ENCODE measurements at places on chromosomes 1 and 21.
A peak's percentile ranks its signal among the peaks of the same experiment; 100 is the strongest.

DNA sequence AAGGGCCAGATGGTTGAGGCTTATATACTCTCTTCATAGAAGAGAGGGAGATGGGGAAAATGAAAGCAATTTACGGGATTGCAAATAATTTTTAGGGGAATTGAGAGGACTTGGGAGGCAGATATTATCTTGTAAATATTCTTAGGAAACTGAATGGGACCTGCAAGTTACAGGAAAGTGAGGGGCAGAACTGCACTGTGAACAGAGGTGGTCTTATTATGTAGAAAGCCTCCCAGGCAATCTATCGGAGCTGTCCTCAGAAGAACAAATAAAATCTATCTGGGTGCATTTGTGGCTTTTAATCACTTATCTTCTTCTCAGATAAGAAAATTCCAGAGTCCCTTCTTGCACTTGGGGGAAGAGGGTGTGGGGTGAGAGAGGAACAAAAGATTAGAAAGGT lies 223.5 kb downstream of the RHOU start:
- DNase-seq = no peak

DNA sequence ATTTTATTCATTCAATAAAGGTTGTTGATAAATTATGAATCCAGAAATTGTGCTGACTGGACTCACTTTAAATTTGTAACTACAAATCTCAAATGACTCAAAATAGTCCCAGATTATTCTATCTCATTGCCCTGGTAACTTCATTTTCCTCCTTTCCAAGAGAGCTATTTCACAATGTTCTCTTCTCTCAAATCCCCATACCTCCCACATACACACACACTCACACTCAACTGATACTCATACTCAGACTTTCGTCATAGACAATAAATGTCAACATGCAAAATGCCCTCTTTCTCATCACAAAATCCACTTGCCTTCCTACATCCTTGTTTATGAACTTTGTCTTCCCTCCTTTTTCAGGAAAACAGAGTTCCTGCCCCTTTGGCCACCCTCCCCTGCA lies 33.3 kb downstream of the EXTL2 start:
- no peak for DNase-seq

- no peak for DNase-seq
Observed at GRCh38 chr1:42135426-42135825, 17.8 kb upstream of the GUCA2B start.

DNA sequence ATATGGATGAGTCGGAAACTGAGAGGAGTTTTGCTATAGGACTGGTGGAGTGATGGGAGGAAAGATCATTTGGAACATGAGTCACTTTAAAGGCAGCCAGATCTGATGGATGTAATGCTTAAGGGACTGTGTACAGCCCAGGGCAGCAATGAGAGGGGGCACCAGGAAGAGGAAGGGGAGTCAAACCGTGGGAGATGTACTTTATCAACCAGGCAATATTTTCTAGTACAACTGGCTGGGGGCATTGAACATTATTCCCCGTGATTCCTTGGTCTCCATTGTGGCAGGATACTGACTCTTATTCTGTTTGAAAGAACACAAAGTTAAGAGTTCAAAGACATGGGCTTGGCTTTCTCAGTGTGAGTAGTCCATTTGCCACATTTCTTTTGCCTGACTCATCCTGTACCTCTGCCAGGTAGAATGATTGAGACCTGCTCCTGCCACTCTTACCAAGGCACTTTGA lies 268.2 kb upstream of the NR5A2 start:
- no peak for DNase-seq

- DNase-seq = no peak
Observed at GRCh38 chr1:98119796-98120195, 199.0 kb upstream of the DPYD start.

- DNase-seq = no peak
Observed at GRCh38 chr1:93078203-93078602, 880 bp upstream of the MTF2 start.

DNA sequence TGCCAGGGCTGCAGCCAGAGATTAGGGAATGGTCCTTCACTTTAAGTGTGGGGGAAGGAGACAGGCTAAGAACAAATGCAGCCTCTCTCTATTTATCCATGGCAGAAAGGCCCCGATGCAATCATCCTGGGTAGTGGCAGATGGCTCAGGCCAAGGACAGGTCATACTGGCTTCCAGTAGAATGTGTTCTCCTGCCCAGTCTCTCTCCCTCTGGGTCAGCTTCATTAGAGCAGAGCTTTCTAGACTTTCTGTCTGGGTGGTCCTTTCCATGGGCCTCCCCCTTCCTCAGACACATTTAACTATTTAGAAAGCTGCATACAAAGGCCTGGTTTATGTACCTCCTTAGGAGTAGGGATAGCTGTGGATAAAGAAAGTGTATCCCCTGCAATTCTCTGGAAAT lies 4.8 kb upstream of the PTCH2 start:
- no peak for DNase-seq

- DNase-seq = no peak
Observed at GRCh38 chr1:169694304-169695075, 16.9 kb downstream of the SELL start.

DNA sequence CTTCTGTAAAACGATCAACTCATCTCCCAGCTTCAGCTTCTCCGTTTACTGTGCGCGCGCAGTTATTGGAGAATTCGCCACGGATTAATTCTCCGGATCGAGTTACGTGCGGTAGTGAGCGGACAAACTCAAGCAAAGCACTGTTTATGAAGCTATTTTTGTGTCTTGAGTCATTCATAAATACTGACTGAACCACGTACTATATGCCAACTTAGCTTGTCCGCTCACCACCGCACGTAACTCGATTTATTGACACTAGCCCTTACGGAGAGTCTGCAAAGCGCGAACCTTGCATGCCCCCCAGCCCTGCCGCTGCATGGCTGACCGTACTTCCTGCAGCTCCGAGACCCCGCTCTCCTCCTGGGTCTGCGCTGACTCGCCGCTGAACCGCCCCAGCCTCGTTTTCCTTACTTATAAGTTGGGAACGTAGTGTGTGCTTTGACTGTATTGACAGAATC lies 773 bp downstream of the CHD1L start:
- DNase-seq = no peak

DNA sequence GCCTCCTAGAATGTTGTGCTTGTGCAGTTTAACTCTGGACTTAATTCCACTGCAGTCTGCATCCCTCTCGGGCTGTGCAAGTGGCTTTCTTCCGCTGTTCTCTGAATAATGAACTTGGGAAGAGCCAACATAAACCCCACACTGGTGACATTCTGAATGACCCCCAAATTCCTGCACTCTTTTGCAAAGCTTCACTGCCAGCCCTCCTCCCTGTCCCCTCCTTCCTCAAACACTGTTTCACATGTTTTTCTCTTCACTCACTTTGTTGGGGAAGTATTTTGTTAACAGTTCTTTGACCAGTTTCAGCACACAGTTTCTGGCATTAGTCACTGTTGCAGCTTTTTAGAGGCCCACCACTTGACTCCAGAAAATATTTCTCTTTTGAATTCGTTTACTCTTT lies 39.7 kb downstream of the GNG12 start:
- DNase-seq = no peak

DNA sequence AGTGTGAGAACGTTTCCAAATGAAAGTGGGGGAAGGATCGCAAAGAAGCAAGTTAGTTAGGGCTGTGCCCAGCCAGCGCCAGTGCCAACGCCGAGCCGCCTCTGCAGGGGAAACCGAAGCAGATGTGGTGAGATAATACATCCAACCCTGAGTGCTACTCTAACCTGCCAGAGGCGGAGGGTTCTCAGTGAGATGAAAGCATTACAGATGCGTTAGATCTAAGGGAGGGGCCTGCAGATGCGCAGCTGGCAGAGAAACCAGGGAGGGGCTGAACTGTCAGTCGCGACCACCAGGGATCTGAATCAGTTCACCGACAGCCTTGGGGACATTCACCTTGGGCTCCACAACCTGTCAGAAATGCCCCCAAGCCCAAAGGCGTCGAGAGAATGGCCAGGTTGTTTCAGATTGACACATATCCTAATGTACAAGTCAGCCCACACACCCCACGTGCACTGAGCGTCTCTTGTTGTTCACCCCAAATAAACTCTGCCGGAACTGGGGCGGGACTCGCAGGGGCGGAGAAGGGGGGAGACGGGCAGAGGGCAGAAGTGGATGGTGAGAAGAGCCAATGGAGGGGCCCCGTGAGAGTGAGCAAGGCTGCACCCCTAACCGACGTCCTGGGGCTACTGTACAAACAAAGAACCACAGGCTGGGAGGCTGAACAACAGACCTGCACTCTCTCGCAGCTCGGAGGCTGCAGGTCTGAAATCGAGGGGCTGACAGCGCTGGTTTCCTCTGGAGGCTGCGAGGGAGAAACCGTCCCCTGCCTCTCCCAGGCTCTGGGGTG lies 8.7 kb upstream of the UMODL1 start:
- peak; percentile 54 for DNase-seq

DNA sequence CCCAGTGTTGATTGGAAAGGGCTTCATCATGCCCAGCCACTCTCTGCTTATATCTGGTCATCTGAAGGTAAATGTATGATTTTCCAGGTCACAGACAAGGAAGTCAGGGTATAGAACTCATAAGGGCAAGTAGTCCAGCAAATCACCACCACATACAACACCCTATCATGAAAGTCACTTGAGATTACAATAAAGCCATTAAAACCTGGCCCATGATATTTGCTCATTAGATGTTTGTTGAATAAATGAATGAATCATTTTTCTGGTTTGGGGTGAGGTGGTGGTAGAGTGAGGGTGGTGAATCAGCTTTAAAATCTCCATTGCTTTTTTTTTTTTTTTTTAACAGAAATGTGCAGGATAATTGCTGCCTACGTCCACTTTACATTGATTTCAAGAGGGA lies 91.9 kb downstream of the TGFB2 start:
- DNase-seq = no peak

DNA sequence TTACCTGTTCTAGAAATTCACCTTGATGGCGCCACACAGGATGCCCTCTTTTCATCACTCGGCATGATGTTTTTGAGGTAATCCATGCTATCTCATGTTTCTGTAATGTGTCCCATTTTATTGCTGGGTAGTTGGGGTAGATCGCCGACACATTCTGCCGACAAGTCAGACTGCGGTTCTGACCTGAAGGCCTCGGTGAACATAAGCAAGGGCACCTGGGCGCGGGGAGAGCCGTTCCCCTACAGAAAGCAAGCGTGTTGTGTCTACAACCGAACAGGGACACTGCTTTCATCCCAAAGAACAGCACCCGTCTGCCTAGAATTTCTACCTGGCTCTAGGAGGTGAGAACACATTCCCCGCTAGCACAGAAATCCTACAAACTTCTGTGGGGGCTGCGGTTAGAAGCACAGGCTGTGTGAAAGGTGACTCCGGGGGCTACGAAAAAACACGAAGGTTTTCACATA lies 149.2 kb downstream of the PPIAL4G start:
- no peak for DNase-seq

- DNase-seq = no peak
Observed at GRCh38 chr1:228410015-228410414, 3.4 kb upstream of the TRIM11 start.

DNA sequence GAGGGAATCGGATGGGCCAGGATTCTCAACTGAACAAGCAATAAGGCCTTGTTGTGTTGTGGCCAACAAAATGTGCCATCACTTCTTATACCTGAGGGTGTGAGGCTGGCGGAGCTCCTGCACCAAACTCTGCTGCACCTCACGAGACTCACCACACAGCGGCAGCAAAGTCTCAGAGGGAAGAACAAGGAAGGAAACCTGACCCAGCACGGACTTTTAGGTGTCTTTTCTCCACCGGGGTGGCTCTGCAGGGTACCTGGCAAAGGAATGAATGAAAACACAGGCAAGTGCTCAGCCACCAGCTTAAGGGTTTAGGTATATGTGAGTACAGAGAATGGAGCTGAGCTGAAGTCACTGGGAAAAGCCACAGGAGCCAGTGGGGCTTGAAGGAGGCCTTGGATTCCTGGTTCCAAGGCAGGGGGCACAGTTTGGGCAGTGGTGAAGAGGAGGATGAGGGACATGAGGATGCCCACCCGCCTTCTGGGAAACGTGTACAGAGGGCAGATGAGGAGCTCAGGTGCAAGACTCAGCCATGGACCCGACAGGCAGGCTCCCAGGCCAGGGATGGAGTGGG lies 31.1 kb upstream of the HSD3B1 start:
- no peak for DNase-seq

- no peak for DNase-seq
Observed at GRCh38 chr21:43884012-43884860, 19.2 kb downstream of the AGPAT3 start.

DNA sequence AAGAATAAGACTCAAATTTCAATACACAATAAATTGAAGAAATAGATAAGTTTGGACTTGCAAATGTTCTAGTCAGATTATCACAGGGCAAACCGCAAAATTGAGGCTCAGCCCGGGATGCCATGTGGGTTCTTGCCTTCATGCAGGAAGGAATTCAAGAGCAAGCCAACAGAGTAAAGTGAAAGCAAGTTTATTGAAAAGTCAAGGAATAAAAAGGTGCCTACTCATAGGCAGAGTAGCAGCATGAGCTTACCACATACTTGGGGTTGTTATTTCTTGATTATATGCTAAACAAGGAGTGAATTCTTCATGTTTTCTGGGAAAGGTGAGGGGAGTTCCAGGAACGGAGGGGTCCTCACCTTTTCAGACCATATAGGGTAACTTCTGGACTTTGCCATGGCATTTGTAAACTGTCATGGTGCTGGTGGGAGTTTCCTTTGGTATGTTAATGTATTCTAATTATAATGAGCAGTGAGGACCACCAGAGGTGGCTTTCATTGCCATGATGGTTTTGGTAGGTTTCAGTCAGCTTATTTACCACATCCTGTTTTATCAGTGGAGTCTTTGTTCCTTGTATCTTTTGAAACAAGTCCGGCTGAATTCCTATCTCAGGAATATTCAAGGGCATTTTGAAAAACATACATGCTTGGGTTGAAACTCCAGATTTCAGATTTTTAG lies 2.0 kb upstream of the OR2AK2 start:
- DNase-seq = no peak

- DNase-seq = no peak
Observed at GRCh38 chr21:25578056-25578961, 29.0 kb downstream of the MRPL39 start.

DNA sequence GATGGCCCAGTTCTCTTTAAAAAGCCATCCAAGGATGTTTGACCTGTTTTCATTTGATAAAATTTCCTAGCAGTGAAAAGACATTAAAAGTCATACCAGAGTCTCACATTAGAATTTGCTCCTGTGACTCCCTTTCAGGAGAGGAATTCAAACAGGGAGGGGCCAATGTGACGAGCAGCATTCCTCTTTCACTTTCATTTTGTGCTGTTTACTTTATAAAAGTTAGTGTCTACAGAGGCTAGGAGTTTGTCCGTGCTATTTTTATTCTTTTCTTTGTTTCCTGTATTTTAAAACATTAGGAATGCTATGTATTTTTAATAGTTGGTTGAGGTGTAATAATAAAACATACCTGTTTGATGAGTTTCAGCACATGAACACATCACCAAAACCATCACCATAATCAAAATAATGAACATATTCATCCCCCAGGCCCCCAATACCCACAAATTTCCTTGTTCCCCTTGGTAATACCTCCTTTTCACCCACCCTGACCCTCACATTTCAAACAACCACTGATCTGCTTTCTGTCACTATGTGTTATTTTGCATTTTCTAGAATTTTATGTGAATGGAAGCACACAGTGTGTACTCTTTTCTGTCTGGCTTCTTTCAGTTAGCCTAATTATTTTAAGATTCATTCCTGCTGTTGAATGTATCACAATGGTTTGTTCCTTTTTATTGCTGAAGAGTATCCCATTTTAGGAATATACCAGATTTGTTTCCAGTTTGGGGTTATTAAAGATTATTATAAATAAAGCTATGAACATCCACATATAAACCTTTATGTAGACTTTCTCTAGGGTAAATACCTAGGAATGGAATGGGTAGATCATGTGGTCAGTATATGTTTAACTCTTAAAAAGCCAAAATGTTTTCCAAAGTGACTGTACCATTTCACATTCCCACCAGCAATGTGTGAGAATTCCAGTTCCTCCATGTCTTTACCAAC lies 129.5 kb downstream of the TENT5C start:
- DNase-seq = no peak
